Cortex of kidney (tissue), 1 donor: ENCODE measurements at places on chromosomes 4 and X.

DNA sequence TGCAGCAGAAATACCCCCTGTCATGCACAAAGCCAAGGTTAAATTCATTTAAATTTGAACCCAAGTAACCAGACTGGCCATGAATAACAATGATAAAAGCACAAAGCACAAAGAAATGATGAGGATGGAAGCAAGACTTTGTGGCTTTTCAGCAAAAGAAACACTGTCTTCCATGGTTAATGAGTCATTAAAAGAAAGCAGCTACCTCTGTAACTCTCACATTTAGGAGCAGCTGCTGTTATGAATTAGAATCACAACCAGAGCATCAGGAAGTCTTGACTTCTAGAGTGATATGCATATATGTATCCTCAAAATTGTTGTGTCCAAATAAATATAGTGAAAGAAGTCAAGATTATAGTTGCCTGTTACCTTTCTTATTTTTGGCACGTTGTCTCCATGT is 70.7 kb upstream of the RPS6KA6 start:
- DNase-seq, result no peak

- no peak for DNase-seq
Observed at GRCh38 chr4:78529569-78530209, 21.9 kb upstream of the ANXA3 start.

DNA sequence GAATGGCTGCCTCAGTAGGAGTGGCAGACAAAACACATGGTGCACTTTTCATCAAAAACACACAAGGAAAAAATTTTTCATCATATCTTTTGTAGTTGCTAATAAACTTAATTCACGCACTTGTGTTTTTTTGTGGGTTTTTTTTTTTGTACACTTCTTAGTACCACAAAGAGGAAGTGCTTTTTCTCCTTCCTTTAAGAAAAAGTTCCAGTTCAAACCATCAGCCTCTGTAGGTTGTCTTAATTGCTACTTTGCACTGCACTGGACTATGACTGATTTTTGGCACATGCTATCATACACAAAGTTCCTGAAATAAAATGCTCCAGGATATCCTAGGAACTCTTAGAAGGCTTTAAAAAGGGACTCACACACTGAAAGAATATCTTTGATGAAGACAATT is at the start of gene PHEX:
PHEX (plus strand) TSS at position 242 of the 400 bp plus-strand sequence. CDS start 681 bp downstream, outside the sequence.
- DNase-seq, result no peak

GRCh38 chr4:140331245-140331644 is 42.2 kb upstream of the SCOC start:
- no peak for DNase-seq

- DNase-seq, result no peak
Observed at GRCh38 chr4:53646795-53647194, 55.5 kb upstream of the LNX1 start.
